Stimulated activated CD8-positive, alpha-beta memory T cell treated with anti-CD3 and anti-CD28 coated beads, Interleukin-15, amount 100 ng/mL, for 4 hours (primary cell): ENCODE measurements at places on chromosomes 5 and 9.

GRCh38 chr5:151214614-151215545 lies 9.0 kb downstream of the CCDC69 start:
- no peak for DNase-seq

GRCh38 chr9:112047538-112048066 lies 127.5 kb downstream of the SUSD1 start:
- no peak for DNase-seq

- no peak for DNase-seq
Observed at GRCh38 chr5:179193746-179194145, 133.6 kb downstream of the ZNF354C start.

- no peak for DNase-seq
Observed at GRCh38 chr9:121217609-121218292, 16.1 kb upstream of the RAB14 start.

DNA sequence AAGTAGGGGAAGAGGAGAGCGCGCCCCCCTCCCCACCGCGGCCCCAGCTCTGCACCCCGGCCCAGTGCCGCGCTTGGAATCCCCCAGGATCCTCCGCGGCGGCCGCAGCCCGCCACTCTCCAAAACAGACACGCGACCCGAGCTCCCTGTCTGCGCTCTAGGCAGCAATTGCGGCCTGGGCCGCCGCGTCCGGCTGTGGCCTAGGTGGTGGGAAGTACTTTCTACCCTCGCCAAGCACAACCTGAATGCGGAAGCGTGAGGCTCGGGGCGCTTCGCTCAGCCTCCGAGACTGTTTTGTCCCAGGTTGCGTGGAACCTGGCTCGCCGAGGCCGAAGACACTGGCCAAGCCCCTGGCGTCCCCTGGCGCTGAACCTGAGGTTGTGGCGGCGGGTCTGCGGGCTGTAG lies 3.3 kb upstream of the FOXB2 start:
- no peak for DNase-seq

GRCh38 chr9:86968258-86968920 lies 21.1 kb upstream of the GAS1 start:
- no peak for DNase-seq

GRCh38 chr5:128424646-128425045 lies 113.4 kb downstream of the FBN2 start:
- DNase-seq = no peak

DNA sequence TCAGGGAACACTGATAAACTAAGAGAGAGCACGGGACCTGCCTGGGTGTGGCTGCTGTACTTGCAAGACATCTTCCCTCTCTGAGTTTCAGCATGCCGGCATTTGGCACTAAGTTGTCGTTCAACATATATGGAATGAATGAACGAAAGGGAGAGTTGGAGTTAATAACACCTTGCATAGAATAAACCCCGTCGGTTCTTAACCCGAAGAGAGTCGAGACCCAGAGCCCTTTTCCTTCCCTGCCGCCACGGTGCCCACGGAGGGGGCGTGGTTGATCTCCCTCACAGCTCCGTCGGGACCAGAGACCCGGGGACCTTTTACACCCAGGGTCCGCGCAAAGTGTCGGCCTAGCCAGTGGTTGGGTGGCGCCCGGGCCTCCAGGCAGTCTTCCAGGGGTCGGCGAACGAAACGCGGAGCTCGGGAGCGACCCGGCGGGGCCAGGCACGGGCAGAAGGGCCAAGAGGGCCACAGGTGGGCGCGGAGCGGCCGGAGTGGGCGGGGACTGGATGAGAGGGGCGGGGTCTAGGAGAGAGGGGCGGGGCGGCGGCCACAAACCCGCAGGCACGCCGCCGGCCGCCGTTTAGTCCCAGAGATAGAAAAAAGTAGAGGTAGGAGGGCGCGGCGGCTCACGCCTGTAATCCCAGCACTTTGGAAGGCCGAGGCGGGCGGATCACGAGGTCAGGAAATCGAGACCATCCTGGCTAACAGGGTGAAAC lies 735 bp upstream of the RPL26L1 start:
- peak; percentile 42 for DNase-seq

DNA sequence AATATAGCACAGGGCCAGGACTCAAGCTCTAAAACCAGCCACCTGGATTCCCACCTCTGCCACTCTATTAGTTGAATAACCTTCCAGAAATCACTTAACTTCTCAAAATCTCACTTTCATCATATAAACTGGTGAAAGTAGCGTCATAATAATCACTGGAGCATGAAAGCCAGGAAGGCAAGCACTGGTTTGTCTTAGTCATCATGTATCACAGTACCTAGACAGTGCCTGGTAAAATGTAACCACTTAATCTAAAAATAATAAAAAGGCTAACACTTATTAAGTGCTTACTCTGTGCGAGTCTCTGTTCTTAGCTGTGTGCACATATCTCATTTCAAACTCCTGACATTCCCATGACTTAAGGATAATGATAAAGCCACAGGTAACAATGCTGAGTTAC lies 109.4 kb downstream of the ASTN2 start:
- DNase-seq = no peak

- DNase-seq = no peak
Observed at GRCh38 chr5:61991430-61991829, 314.6 kb upstream of the KIF2A start.

- DNase-seq = no peak
Observed at GRCh38 chr5:76745670-76746069, 29.7 kb downstream of the F2R start.

GRCh38 chr5:170573114-170573513 lies 69.3 kb downstream of the KCNIP1 start:
- DNase-seq = no peak

- no peak for DNase-seq
Observed at GRCh38 chr9:93731963-93732362, 155.6 kb downstream of the PHF2 start.

- DNase-seq = no peak
Observed at GRCh38 chr9:124042201-124042721, 30.7 kb downstream of the LHX2 start.

DNA sequence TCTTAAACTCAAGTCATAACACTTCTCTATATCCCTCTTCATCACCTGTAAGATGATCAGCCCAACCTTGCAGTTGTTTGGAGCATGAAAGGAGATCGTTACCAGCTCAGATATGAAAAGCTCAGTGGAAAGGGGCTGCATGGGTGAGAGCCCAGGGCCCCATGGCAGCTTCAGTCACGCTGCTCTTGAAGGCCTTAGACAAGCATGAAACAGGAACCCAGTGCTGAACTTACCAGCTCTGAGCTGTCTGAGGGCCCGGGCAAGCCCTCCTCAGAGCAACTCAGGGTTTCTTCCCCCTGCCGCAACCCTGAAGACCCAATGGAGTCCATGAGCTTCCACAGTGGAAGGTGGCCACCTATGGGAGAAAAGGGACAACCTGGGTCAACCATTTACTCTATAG lies 3.3 kb downstream of the HK3 start:
- DNase-seq = no peak

- no peak for DNase-seq
Observed at GRCh38 chr9:21413624-21414023, 4.7 kb downstream of the IFNA8 start.

- no peak for DNase-seq
Observed at GRCh38 chr5:118126159-118126558, 862.2 kb downstream of the DTWD2 start.

DNA sequence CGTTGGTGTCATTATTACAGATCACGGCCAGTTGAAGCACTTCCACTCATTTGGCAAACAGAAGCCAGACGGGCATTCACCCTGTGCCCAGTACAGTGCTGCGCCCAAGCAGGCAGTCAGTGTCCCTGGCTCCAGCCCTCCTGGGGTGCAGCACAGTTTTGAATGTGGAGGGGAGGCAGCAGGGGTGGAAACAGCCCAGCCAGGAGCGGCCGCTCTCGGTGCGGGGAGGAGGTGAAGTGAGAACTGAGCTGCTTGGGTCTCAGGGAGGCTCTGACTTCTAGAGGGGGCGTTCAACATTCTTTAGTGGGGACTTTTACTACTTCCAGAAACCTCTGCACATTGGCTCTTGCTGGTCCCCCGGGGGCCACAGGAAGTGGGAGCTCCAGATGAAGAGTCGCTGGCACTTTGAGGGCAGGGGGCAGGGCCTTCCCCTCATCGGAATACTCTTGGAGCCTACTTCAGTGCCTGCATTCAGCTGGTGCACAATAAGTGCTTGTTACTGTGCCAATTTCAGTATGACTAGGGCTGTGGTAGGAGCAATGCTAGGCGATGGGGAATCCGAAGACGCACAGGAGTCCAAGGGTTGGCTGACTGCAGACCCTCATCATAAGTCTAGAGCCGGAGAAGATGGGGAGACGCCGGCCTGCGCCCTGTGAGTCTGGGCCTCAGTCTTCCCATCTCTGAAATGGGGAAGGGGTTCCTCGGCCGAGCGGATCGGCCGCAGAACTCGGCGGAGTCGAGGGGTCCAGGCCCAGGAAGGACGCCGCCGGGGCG lies 492 bp upstream of the NEK6 start:
- DNase-seq = no peak

DNA sequence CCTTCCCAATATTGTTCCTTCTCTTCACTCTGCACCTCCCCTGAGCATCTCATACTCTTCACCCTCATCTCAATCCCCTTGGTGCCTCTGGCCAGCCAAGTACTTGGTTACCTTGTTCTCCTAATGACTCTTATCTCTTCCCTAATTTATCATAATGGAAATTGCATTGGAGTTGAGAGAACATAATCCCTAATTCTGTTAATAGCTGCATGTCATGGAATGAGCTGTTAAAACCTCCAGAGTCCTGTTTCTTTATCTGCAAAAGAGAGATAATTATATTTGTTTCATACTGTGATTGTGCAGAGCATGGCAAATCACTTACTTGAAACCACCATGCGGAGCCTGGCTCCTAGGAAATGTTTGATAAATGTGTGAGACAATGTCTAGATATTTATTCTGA lies 1074.9 kb upstream of the DMAC1 start:
- no peak for DNase-seq

- no peak for DNase-seq
Observed at GRCh38 chr5:9104571-9105339, 441.1 kb downstream of the SEMA5A start.

GRCh38 chr5:89313044-89313443 lies 430.1 kb upstream of the MEF2C start:
- DNase-seq = no peak

GRCh38 chr5:162806195-162806594 lies 631.2 kb upstream of the CCNG1 start:
- DNase-seq = no peak

DNA sequence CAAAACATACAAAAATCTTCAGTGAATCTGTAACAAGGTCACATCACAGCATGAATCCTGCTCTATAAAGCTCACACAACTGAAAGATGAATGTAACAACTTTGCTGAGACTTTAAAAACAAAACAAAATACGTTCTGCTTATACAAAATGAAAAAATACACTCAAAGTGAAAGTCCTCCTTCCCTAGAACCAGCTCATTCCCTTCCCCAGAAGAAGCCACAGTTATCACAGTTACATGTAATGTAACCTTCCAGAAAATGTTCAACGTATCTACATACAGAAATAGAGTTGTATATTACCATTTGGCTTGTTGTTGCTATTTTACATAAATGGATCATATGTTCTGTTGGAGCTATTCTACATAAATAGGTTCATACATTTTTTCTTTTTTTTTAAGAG lies 2.6 kb downstream of the AUH start:
- no peak for DNase-seq

DNA sequence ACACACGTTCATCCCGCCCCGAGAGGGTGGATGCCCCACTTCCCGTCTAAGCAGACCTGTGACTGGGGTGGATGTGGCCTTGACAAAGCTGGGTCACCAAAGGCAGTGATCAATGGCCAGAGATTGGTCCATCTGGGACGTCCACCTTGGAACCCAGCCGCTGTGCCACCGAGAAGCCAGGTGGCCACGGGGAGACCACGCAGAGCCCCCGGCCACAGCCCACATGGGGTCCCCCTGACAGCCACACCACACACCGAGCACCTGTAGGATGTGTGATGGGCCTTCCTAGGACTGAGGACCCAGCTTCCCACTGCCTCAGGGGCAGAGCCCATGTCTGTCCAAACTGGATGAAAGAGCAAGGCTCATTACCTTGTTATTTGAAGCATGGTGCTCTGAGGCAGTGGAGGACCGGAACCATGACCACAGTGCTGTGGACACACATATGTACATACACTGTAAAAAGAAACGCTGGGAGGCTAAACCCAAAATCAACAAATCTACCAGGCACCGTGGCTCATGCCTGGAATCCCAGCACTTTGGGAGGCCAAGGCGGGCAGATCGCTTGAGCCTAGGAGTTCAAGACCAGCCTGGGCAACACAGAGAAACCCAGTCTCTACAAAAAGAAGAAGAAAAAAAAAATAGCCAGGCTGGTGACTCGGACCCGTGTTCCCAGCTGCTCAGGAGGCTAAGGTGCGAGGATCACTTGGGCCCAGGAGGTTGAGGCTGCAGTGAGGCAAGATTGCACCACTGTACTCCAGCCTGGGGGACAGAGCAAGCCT lies 50.1 kb downstream of the MRPL36 start:
- no peak for DNase-seq

DNA sequence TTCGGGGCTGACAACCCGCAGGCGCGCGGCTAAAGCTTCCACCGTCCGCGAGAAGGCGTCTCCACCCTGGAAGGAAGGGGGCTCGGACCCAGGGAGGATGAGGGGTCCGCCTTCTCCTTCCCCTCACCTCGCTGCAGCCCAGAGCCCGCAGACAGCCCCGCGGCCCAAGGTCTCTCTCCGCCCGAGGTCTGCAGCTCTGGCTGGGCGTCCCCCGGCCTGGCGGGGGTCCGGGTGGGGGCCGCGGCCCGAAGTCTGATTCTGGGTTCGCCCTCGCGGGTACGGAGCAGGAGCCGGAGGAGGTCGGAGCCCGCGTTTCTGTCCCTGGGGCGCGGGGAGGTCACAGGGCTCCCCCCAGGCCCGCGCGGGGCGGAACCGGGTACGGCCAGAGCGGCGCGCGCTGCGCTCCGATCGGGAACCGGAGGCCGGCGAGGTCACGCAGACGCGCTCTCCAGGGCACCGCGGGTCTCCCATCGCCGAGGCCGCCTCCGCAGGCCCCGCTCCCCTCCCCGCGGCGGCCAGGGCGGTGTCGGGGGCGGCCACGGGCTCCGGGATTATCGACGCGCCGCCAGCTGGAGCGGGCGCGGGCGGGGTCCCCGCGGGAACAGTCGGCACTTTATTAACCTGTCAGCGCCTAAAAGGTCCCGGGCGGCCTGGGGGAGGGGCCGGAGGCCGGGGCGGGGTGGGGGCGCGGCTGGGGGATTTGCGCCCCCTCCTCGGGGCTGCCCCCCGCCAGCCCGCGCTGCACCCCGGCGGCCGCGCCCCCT lies 11.6 kb downstream of the LHX3 start:
- no peak for DNase-seq

DNA sequence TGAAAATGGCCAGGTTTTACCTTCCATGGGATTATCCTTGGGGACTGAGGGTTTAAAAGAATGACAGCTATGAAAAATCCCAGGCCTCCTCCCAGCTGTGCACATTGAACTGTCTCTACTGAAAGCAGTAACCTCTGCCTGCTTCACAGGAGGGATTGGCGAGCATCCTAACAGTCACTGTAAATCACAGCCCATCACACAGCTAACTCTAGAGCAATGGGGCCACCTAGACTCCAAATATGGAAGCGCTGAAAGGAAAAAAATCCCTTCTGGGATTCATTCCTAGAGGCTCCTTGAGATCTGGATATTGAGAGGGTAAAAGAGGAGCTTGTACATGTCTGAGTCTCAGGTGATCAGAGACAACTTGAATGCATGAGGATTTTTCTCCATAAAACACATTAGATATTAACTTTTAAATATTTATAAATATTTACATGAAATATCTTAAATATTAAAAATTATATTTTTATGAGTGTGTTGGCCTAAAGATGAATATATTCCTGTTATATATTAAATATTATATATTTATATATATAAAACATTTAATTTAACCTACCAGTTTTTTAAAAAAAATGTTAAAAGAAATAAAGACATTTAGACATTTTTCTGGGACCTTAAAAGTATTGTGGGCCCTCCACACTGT lies 133.8 kb upstream of the SLC24A2 start:
- DNase-seq = no peak

GRCh38 chr5:134576386-134577021 lies 51.0 kb downstream of the JADE2 start:
- no peak for DNase-seq
